NAMALWA (cell line): ENCODE measurements at places on chromosomes 3 and 15.

GRCh38 chr3:13834258-13835035, 45.4 kb downstream of the WNT7A start:
- no peak for DNase-seq

DNA sequence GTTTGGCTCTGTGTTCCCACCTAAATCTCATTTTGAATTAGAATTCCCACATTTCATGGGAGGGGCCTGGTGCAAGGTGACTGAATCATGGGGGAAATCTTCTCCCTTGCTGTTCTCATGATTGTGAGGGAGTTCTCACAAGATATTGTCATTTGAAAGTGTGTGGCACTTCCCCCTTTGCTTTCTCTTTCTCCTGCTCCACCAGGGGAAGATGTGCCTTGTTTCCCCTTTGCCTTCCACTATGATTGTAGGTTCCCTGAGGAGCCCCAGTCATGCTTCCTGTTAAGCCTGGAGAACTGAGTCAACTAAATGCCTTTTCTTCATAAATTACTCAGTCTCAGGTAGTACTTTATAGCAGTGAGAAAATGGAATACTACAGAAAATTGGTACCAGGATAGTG, 157.2 kb upstream of the TPRG1 start:
- DNase-seq, result no peak

GRCh38 chr15:29451201-29451781, 181.7 kb upstream of the NSMCE3 start:
- no peak for DNase-seq

GRCh38 chr3:107988460-107989175, 102.2 kb downstream of the CD47 start:
- DNase-seq, result no peak

DNA sequence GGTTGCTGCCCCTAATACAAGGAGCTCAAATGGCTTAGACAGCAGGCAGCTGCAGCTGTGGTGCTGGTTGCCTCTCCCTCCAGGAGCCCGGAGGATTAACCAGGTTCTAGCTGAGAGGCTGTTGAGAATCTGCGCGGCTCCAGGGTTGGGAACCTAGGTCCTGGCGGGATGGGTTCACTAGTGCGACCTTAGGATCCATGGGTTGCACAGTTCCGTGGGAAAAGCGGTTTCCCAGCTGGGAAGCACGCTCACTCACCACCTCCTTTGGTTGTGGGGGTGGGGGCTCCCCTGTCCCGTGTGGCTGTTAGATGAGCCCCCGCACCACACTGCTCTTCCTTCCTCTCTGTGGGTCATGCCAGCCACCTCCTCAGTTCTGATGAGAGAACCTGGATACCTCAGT, 375.1 kb upstream of the ARRDC4 start:
- no peak for DNase-seq

DNA sequence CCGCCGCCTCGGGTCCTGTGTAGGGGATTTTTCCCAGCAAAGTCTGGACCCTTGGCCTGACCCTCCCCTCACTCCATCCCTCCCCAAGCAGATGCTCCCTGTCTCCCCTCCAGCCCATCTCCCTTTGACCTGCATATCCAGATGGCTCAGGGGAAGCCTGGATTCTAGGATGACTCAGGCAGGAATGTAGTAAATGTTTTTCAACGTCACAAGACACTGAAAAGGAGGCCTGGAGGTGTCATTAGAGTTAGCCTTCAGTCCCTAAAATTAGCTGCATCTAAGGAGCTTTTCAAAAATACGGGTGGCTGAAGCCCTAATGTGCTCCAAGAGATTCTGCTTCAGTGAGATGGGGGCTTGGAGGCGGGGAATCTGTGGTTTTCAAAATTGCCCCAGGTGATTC, 7.2 kb downstream of the ACAN start:
- DNase-seq, result no peak

- no peak for DNase-seq
Observed at GRCh38 chr3:11576453-11576852, 67.3 kb downstream of the VGLL4 start.

- DNase-seq, result no peak
Observed at GRCh38 chr3:4060064-4060463, 243.1 kb upstream of the SETMAR start.

DNA sequence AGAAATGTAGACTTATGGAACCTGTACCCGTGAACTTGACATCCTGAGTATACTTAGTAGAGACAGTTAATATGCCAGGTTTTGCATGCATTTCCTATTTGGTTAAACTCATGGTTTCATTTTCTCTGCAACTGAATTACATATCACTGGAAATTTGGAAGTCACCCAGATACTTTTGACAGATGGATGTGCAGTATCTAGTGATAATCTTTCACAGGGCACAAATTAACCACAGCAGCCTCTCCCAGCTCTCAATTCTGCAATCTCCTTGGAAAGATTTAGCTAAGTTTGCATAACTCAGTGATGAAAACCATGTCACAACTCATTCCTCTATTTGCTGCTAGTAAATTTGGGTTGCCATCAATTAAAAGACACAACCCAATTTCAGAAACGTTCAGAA, 162.3 kb upstream of the TPM1 start:
- no peak for DNase-seq

- DNase-seq, result no peak
Observed at GRCh38 chr3:22885574-22886341, 317.4 kb upstream of the UBE2E2 start.

- DNase-seq, result peak; percentile 57
Observed at GRCh38 chr15:79849789-79850188, 47.0 kb downstream of the MTHFS start.

GRCh38 chr3:21704796-21705195, 46.2 kb downstream of the ZNF385D start:
- no peak for DNase-seq

- no peak for DNase-seq
Observed at GRCh38 chr3:141280086-141280485, 48.5 kb downstream of the PXYLP1 start.

GRCh38 chr15:40567111-40567510, 2.0 kb upstream of the RPUSD2 start:
- DNase-seq, result peak; percentile 58

DNA sequence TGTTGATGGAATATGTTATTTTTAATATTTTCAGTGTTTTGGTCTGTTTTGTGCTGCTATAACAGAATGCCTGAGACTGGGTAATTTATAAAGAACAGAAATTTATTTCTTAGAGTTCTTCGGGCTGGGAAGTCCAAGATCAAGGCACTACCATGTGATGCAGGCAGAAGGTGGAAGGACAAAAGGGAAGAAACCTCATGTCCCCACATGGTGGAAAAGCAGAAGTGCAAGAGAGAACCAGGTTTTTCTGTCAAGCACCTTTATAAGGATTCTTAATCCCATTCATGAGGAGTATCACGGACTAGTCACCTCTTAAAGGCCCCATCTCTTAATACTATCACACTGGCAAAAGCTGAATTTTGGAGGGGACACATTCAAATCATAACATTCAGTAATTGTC, 57.9 kb upstream of the EPHB3 start:
- DNase-seq, result peak; percentile 18

- no peak for DNase-seq
Observed at GRCh38 chr15:63244399-63244798, 33.0 kb upstream of the APH1B start.

GRCh38 chr3:58680879-58681525, 14.4 kb upstream of the FAM3D start:
- no peak for DNase-seq

- no peak for DNase-seq
Observed at GRCh38 chr3:159802864-159803263, 185.8 kb upstream of the IL12A start.

DNA sequence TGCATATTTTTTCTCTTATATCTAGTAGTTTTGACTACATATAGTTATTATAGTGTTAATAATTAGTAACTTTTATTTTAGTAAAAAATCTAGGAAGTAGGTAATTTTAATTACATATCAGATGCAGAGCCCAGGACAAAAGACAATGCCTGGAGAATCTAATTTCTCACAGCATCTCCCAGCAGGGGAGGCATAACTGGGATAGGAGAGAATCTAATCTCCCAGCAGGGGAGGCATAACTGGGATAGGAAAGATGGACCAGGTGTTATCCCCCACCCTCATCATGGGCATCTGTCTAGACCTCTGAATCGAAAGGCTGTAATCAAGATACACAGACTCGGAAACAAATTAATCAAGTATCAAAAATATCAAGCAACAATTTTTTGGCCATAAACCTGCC, 58.2 kb downstream of the OSTN start:
- no peak for DNase-seq

GRCh38 chr3:115520241-115520640, 103.1 kb upstream of the GAP43 start:
- DNase-seq, result no peak

- DNase-seq, result no peak
Observed at GRCh38 chr15:47991357-47991756, 129.4 kb upstream of the SLC24A5 start.

- DNase-seq, result no peak
Observed at GRCh38 chr3:183490653-183491052, 62.2 kb upstream of the MCF2L2 start.

DNA sequence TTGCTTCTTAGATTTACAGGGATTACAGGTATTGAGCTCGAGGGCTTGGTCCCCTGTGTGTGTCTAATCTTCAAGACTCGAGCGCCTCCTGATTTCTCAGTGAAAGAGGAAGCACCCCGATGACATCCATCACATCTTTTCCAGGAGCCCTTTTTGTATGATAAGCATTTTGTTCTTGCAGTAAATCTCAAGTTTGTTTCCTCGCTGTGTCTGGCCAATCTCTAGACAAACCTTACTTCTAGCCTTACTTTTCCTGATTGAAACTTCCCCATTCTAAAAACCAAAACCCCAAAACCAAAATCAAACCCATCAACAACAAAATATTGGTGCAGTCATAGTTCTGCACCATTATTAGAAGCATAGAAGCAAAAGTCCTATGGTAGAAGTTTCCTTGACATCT, 286.0 kb downstream of the NFKBIZ start:
- DNase-seq, result no peak

DNA sequence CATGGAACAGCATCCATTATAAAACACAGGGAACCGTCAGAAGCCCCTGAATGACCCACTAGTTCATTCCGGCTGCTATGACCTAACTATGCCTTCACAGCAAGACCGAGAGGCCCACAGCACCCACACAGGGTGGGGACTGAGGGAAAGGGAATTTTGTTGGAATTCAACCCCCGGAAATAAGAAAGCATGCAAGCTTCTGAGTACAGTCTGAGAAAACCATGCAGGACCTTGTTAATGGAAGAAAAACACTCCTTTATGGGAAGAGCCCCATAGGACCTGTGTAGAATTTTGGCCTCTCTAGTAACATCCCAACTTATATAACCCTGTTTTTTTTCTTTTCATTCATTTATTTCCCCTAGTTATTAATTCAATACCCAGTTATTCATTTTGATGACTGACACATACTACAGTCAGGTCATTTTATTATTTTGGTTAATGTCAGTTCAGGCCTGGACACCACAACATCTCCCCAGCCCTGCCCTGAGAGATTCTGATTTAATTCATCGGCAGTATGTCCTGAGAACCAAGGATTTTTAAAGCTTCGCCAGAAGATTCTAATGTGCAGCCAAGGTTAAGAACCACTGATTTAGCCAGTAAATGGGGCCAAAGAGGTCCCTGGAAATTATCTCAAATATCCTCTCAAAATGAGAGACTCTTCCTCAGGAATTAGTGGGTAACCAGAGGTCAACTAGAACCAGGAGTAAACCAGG, 231.6 kb upstream of the GOLGA6L4 start:
- DNase-seq, result no peak

- DNase-seq, result no peak
Observed at GRCh38 chr3:18585004-18585968, 160.1 kb upstream of the SATB1 start.

DNA sequence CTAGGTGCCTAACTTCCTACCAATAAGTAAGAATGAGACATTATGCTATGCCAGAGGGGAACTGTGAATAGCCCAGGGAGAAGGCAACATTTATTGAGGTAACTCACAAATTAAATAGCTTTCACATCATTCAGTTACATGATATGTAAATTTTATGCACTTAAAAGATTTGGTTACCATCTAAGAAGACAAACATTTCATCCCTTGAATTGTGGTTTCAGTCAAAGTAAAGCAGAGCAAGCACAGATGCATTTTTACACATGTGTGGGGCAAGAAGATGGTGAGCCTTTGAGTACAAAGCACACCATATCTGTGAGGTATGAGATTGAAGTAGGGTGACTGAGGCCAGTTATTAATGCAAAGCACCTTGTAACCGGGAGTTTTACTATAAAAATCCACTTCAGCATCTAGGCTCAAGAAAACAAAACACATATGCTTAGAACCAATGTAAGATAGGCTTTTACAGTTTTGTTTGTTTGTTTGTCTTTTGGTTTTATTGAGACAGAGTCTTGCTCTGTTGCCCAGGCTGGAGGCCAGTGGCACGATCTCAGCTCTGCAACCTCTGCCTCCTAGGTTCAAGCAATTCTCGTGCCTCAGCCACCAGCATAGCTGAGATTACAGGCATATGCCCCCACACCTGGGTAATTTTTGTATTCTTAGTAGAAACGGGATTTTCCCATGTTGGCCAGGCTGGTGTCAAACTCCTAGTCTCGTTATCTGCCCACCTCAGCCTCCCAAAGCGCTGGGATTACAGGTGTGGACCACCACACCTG, 3.5 kb downstream of the PLSCR2 start:
- no peak for DNase-seq

- DNase-seq, result no peak
Observed at GRCh38 chr15:39149636-39150150, 431.2 kb upstream of the THBS1 start.

GRCh38 chr3:112632596-112632995, 8.3 kb downstream of the CCDC80 start:
- DNase-seq, result no peak

DNA sequence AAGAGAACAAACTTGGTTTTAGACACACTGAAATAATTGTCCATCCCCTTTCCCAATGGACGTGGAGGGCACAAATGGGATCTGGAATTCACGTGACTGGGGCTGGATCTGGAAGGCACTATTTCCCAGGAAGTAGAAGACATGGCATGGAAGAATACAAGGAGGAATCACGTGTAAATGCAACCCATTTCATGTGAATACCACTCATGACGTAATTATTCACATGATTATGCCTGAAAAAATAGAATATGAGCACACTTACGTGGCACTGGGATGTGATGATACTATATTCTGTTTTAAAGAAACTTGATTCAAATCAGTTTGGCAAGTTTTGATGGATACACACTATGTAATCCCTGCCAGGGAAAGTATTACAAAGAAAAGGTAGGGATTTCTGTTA, 477.3 kb downstream of the GABRG3 start:
- no peak for DNase-seq

GRCh38 chr15:40002295-40002694, 36.7 kb downstream of the SRP14 start:
- DNase-seq, result no peak

DNA sequence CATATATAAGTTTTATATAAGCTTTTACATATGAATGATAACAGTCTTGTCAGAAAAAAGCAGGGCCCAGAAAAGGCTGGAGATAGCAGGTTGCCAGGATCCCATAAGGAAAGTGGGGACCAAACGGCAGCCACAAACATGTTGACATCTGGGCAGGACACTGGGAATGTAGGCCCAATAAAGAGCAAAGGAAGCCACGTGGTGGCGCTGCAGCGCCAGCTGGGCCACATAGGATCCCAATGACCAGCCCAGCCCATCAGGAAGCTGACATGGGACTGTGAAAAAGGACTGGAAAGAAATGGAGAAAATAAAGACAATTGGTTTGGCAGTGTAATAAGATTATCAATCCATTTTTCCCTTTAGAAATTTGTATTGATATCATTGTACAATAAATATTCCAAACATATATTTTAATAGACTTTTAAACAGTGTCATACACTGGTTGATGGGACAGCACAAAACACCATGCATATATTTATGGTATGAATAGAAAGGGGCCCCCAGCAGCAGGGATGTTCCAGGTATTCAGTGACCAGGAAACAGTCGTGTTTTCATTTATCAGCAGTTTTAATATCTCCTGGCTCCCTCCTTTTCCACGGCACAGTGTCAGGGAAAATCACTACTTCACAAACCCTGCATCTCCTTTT, 89.0 kb upstream of the STRIT1 start:
- DNase-seq, result peak; percentile 49
